ENCODE measurements at places on chromosomes 16 and 17. TPM values are rescaled to one million over a fixed set of nuclear protein-coding genes. Genes with fewer than 3 reads are reported as not detected.

The PIGS gene
- 56.2 TPM for total RNA-seq

The IL17C gene
- not detected for total RNA-seq

The ABCC6 gene
- 1.4 TPM for total RNA-seq

The MYOCD gene
- 1.1 TPM for total RNA-seq

The ST6GALNAC2 gene
- total RNA-seq: 0.51 TPM

The GINS2 gene
- 29.9 TPM for total RNA-seq

The CNGB1 gene
- 0.40 TPM for total RNA-seq

The GAST gene
- total RNA-seq: not detected

The CHMP1A gene
- total RNA-seq: 96.9 TPM

The ZNF423 gene
- total RNA-seq: 0.46 TPM

The CCL1 gene
- not detected for total RNA-seq

The SCN4A gene
- 0.06 TPM for total RNA-seq

The CLEC3A gene
- not detected for total RNA-seq

The KREMEN2 gene
- 2.2 TPM for total RNA-seq

The SEPTIN1 gene
- 0.58 TPM for total RNA-seq

The GP1BA gene
- total RNA-seq: not detected

The ZNF23 gene
- total RNA-seq: 7.6 TPM

The ZNF778 gene
- 11.7 TPM for total RNA-seq

The CHP2 gene
- 0.05 TPM for total RNA-seq

The C16orf92 gene
- not detected for total RNA-seq

The CA10 gene
- not detected for total RNA-seq

The TBC1D3G gene
- total RNA-seq: not detected

The PLCD3 gene
- 148 TPM for total RNA-seq

The RANGRF gene
- total RNA-seq: 47.6 TPM

The HOXB3 gene
- total RNA-seq: 6.6 TPM

The ALOXE3 gene
- total RNA-seq: 8.0 TPM

The SLC16A6 gene
- total RNA-seq: 0.53 TPM

The SPATA22 gene
- not detected for total RNA-seq

The TACO1 gene
- 53.6 TPM for total RNA-seq

The ENPP7 gene
- total RNA-seq: not detected

The RAB11FIP4 gene
- 1.6 TPM for total RNA-seq

The NHLRC4 gene
- total RNA-seq: 0.23 TPM

The CHCT1 gene
- total RNA-seq: 0.09 TPM

The KRT31 gene
- not detected for total RNA-seq

The NPIPB13 gene
- 2.2 TPM for total RNA-seq

The IGF2BP1 gene
- total RNA-seq: 85.4 TPM

The CDH16 gene
- 0.36 TPM for total RNA-seq

The KCNH6 gene
- not detected for total RNA-seq

The CDH11 gene
- total RNA-seq: 0.14 TPM

The SLC16A3 gene
- 139 TPM for total RNA-seq

The MT4 gene
- total RNA-seq: not detected

The CDRT15L2 gene
- total RNA-seq: not detected

The SLFN12 gene
- total RNA-seq: 0.09 TPM

The LPCAT2 gene
- 6.3 TPM for total RNA-seq

The MYH2 gene
- not detected for total RNA-seq

The APOH gene
- 3.0 TPM for total RNA-seq

The UMOD gene
- not detected for total RNA-seq

The COX6A2 gene
- not detected for total RNA-seq

The PRCD gene
- total RNA-seq: not detected

The CTRL gene
- total RNA-seq: 1.8 TPM

The TMEM114 gene
- total RNA-seq: not detected

The C16orf46 gene
- 0.66 TPM for total RNA-seq

All from A549 treated with CORT108297 at 1 μM for 4 hours (cell line).